RCC 7860 (cell line): ENCODE measurements at places on chromosomes 1 and 21.
A peak's percentile ranks its signal among the peaks of the same experiment; 100 is the strongest.

DNA sequence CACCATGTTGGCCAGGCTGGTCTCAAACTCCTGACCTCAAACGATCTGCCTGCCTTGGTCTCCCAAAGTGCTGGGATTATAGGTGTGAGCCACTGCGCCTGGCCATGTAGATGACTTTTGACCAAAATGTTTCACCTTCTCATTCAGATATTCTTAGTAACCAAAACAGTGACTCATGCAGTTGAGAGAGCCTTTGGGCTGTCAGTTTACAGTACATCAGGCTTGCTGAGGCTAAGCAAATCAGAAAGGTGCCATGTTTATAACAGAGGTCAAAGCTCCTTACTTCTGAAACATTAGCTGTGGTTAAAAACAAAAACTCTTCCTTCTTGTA lies 21.0 kb downstream of the CNIH4 start:
- DNase-seq, result peak; percentile 52

GRCh38 chr1:242847390-242847993 lies 323.0 kb upstream of the PLD5 start:
- no peak for DNase-seq

GRCh38 chr1:118659646-118660045 lies 328.5 kb downstream of the TBX15 start:
- DNase-seq, result peak; percentile 44

DNA sequence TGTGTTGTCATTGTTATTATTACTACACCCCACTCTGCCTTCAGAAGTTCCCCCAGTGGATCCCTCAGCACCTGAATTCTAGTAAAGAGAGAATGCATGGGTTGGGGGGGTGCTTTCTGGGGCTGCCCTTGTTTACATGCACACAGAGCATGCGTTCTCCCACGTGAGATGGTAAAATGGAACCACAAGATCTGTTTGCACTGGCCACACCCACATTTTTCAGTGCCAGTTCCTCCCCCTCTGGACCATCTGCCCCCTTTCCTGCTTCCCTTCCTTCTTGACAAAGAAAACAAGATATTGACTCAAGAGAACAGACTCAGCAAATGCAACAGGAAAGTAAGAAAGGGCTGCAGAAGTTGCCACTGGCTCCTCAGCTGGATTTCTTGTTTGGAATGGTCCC lies 8.9 kb downstream of the SLC6A17 start:
- no peak for DNase-seq
